ENCODE measurements at places on chromosomes 11 and 22.
A peak's percentile ranks its signal among the peaks of the same experiment; 100 is the strongest.

GRCh38 chr22:32378707-32379272 is 21.1 kb downstream of the RFPL3 start:
- DNase-seq = peak; percentile 34

- no peak for DNase-seq
These were observed 653.5 kb downstream of the FAM181B start for GRCh38 chr11:82080160-82080559.

- no peak for DNase-seq
These were observed 173.3 kb downstream of the CADM1 start for GRCh38 chr11:115330684-115331482.

GRCh38 chr22:36406721-36407120 is 19.0 kb upstream of the MYH9 start:
- DNase-seq = no peak

DNA sequence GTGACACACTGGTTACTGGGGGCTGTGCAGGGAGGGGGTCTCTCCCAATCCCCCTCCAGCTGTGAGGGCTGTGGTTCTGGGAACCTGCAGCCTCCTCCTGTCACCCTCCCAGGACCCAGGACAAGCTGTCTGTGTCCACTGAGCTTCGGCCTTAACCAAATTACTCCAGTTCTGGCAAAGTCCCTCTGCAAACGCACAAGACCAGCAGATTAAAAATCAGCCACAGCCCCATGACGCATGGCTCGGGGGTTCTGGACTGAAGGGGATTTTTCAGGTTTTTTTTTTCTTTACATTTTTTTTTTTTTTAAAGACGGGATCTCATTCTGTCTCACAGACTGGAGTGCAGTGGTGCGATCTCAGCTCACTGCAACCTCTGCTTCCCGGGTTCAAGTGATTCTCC is 32.2 kb upstream of the A4GALT start:
- DNase-seq = no peak

DNA sequence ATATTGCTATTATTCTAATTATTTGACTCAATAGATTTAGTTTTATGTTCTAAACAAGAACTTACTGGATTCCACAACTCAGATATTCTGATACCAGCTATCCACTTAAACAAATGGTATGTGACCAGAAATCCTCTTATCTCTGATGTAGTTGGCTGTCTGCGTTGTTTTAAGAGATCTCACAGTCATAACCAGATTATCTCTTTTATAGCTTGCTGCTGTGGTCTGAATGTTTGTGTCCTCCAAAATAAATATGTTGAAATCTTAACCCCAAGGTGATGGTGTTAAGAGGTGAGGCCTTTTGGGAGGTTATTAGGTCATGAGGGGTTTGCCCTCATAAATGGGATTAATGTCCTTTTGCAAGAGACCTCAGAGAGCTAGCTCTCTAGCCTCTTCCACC is 12.7 kb downstream of the ANKRD42 start:
- no peak for DNase-seq

DNA sequence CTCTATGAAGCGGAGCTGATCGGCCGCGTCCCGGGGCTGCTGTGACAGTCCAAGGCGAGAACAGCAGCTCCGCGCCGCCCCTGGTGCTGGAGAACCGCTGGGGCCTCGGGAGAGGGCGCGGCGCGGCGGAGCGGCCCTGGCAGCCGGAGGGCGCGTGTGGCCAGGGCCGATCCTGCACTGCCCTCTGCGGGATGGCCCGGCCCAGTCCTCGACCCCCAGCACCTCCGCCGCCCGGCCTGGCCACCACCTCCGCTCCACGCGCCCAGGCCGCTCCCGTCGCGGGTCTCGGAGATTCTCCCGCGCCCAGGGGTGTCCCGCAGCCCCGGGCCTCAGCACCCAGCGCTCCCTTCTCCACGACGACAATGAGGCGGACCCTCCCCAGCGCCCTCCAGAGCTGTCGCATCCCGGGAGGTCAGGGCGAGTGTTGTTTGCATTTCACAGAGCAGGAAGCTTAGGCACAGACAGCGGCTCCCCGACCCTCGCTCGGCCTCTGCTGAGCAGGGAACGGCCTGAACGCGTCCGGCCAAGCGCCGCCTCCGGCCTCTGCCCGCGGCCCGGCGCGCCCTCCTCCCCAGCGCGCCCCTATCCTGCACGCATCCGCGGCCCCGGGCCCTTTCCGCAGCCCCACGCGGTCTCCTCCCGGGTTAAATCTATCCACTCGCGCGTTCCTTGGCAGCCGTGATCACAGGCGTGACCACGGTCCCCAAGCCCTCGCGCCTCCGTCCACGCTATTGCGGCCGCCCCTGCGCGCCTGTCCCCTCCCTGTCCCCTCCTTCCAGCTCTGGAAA is 109.7 kb downstream of the WNT7B start:
- DNase-seq = no peak

DNA sequence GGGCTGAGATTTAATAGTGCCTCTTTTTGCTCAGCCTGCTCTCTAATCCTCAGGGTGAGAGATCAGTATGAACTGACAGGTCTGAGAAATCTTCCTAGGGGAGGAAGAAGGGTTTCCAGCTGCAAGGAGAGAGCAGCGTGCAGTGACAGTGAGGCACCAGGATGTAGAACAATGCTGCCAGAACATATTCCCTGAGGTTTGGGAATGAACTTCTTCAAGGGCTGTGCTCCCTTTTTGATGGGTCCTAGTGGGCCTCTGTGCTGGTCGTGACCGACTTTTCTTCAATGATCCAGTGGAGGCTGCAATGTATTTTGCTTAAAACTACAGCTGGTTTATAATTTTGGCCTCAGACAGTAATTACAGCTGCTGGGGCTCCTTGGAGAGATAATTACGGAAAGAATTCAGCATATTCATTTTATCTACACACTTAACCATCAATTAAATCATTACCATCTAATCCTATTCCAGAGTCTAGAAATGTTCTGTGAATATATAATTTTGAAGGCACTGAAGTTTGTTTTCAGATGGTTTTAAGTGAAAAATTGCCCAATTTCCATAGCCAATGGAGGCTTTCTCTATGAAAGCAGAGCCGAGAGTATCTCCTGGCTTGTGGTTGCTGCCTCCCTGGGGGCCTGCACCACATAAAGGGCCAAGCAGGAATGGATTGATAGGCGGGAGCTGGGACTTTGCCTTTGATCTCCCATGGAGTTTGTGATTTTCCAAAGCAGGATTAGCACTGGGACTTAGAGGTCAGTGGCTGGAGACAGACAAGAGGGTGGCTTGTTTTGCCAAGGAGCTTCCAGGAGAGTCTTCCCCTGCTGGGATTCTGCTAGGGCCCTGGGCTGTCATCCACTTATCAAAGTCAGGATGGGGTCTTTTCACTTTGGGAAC is 41.0 kb upstream of the OLFML1 start:
- no peak for DNase-seq

DNA sequence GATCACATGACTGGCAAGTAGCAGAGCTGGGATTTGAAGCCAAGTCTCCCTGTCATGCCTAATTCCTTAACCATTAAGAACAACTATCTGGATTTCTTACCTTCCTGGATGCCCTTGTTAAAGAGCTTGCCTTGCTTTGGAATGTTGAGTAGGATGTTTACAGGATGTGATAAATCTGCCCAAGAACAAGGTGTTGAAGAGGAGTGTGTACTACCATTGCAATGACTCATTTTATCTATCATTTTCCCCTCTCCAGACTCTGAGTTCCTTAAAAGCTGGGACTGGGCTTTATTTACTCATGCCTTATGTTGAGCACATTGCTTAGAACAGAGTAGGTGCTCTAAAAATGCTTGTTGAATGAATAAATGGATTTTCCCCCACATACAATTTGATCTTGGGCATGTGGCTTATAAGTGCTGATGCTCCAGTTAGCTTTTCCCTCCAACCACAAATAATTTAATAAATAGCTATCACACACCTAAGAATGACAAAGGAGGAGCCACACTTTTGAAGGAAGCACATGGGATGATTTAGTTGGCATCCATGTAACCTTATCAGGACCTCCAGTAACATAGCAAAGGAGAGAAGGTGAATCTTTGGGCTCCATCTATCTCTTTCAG is 268.6 kb upstream of the SESN3 start:
- DNase-seq = no peak

- DNase-seq = peak; percentile 85
These were observed at the start of gene TMEM126A for GRCh38 chr11:85647604-85648299. Gene TMEM126A (plus strand): TSS chr11:85647967. CDS start chr11:85650256, 2,289 bp downstream.

GRCh38 chr22:39109361-39109760 is 12.3 kb downstream of the APOBEC3H start:
- DNase-seq = no peak

DNA sequence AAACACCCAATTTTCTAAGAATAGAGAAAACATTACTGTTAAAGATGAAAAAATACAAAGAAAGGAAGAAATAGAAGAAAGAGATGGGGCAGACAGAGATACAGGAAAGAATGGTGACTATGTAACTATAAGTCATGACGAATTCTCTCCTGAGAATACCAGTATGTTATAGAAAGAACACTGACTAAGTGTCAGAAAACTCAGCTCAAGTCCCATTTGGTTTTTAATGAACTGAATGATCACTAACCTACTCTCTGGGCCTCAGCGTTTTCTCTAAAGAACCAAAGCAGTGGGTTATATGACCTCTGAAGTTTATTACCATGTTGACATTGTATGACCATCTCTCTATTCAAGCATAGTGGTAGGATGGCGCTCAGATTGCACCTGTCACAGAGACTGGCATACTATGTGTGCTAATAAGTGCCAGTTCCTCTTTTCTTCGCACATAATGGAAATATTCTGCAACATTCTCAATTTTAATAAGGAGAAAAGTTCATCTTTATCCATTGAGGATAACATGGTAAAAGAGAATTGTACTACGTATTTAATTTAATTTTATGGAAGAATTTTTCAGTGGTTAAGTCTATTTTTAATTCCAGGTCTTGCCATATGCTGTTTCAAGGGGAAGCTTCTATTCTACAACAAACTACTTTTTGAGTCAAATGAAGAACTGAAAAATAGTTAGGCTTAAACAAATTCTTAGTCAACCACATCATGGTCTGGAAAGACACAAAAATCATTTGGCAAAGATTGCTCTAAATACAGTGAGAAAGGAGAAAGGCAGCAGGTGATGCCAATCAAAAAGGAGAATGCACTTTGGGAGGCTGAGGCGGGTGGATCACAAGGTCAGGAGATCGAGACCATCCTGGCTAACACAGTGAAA is 25.0 kb upstream of the EED start:
- no peak for DNase-seq

GRCh38 chr11:34601085-34601444 is 19.8 kb upstream of the EHF start:
- no peak for DNase-seq

DNA sequence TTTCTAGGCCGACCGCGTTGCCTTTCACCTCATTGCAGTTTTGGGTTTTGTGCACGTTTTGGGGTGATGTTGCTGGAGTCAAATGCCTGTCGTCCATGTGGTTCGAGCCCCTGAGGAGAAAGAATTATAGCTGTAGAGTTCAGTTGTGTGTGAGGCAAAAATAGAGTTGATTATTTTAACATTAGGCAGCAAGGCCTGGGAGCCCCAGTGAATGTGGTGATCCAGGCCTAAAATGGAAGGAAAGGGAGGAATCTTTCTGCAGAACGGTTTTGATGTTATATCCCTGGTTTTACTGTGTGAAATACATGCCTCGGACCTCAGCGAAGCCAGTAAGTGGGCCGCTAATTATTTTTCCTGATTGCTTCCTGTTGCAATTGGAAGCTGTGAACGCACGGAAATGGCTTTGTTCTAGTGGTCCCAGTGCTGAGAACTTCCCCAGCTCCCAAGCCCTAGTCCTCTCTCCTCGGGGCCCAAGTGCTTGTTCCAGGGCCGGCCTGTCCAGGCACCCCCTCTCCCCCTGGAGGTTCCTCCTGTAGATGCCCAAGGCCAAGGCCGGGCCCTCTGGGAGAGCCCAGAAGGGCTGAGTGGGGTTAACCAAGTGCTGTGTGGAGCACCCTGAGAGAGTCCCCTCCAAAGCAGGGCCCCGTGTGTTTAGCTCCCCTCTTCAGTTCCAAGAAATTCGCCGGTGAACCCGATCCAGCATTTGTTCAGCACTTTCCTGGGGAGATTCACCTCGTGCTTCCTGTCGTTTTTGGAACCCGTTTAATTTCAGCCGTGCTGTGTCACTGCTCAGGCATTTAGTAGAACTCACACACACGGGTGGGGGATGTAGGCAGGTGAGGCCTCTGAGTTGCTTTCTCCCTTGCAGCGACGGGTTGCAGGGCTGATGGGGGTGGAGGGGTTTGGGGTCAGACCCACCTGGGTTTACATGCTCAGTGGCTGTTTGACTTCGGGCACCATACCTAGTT is 2.1 kb downstream of the LRP5 start:
- no peak for DNase-seq

DNA sequence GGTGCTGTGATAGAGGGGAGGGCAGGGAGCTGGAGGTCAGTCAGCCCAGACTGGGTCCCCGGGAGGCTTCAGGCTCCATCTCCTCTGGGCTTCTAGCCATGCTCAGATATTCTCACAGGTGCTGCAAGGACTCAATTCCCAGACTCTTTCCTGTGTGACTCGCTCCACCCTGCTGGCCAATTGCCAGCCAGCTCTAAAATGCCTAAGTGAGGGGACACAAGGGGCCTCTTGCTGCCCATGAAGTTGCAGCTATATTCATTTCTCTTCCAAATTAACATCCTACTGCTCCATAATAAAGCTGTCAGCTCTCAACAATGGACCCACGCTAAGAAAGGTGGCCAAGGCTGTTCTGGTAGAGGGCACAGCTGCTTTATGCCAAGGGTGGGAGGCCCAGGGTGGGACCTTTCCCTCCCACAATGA is 101.5 kb downstream of the PLEKHA7 start:
- DNase-seq = no peak

DNA sequence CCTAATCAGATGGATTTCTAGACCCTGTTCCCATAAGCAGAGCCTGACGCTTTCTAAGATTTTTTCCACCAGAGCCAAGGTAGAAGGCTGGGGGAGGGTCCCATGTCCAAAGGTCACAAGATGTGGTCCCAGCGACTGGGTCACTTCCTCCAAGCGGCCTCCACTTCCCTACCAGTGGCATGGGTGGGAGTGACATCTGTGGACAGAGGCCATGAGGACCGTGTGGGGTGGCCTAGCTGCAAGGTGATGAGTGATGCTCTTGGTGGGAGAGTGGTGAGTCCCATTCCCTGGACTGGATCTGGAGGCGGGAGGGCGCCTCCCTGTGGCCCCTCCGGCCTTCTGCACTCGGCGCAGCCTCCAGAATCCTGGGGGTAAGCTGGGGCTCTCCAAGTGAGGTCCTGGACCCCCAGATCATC is 32.4 kb upstream of the PRR5 start:
- DNase-seq = no peak

Measured in hippocampal formation (tissue), 2 donors.